Naive B cell (primary cell): ENCODE measurements at places on chromosomes 4 and X. TPM values are rescaled to one million over a fixed set of nuclear protein-coding genes. Genes with fewer than 3 reads are reported as not detected.

DNA sequence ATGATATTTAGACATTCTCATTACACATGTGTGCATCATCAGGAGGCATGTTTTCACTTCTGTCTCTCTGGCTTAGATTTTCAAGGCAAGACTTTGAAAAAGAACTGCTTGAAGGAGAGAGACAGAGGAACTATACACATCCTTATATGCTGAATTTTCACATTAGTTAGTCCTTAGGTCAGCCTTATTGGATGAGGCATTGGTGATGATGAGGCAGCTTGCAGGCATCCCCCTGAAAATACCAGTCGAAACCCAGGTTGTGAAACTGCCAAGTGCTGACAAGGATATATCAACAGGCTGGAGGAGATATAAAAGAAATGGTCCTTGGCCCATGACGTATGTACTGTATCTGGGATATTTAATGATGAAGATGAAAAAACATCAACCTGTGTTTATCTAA, 297.2 kb upstream of the AADAT start:
- H3K4me1 ChIP-seq = no peaks in the 10 kb centered on the region
- H3K27me3 ChIP-seq = no peaks in the 10 kb centered on the region
- no peak overlapping the region for H3K27ac ChIP-seq
- no peak overlapping the region for H3K4me3 ChIP-seq
- no peaks in the 10 kb centered on the region for H3K36me3 ChIP-seq
- no peak for DNase-seq

The MAOA gene
- polyA plus RNA-seq = not detected

The DGAT2L6 gene
- not detected for polyA plus RNA-seq

DNA sequence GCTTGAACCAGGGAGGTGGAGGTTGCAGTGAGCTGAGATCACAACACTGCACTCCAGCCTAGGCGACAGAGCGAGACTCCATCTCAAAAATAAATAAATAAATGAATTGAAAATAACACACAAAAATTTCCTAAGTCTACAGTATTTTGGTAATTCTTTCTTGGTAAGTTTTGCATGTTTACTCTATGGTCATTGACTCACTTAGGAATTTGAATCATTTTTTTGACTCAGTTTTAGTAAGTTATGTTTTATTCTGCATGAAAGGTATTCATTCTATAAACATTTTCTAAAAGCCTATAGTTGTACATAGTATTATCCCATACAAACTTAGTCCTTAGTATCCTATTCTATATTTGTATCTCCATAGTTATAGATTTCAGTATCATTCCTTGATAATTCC, 772.9 kb upstream of the SLIT2 start:
- no peaks in the 10 kb centered on the region for H3K36me3 ChIP-seq
- no peaks in the 10 kb centered on the region for H3K27me3 ChIP-seq
- no peaks in the 10 kb centered on the region for H3K4me1 ChIP-seq
- no peak overlapping the region for H3K27ac ChIP-seq

- DNase-seq = no peak
- H3K36me3 ChIP-seq = no peaks in the 10 kb centered on the region
- no peak overlapping the region for H3K27ac ChIP-seq
- H3K4me1 ChIP-seq = no peaks in the 10 kb centered on the region
Measured at GRCh38 chr4:174559894-174560293, 37.6 kb upstream of the HPGD start.

GRCh38 chr4:122536001-122536400, 79.5 kb upstream of the IL2 start:
- no peak overlapping the region for H3K27ac ChIP-seq
- H3K4me1 ChIP-seq = no peaks in the 10 kb centered on the region

DNA sequence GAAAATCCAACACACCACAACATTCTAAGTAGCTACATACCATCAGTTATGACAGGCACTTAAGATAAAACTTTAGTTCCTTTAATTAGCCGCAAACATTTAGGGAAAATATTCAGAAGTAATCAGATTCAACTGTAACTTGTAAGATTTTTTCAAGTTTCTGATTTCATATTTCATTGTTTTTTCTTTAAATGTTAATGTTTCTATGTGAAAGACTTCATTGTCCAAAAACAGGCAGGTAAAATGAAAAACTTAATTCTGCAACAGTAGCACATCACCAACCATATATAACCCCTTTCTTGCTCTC, 11.6 kb upstream of the ODAM start:
- H3K4me1 ChIP-seq = no peaks in the 10 kb centered on the region
- no peak for DNase-seq
- no peaks in the 10 kb centered on the region for H3K36me3 ChIP-seq
- H3K27me3 ChIP-seq = no peaks in the 10 kb centered on the region
- H3K27ac ChIP-seq = no peak overlapping the region
- no peak overlapping the region for H3K4me3 ChIP-seq

DNA sequence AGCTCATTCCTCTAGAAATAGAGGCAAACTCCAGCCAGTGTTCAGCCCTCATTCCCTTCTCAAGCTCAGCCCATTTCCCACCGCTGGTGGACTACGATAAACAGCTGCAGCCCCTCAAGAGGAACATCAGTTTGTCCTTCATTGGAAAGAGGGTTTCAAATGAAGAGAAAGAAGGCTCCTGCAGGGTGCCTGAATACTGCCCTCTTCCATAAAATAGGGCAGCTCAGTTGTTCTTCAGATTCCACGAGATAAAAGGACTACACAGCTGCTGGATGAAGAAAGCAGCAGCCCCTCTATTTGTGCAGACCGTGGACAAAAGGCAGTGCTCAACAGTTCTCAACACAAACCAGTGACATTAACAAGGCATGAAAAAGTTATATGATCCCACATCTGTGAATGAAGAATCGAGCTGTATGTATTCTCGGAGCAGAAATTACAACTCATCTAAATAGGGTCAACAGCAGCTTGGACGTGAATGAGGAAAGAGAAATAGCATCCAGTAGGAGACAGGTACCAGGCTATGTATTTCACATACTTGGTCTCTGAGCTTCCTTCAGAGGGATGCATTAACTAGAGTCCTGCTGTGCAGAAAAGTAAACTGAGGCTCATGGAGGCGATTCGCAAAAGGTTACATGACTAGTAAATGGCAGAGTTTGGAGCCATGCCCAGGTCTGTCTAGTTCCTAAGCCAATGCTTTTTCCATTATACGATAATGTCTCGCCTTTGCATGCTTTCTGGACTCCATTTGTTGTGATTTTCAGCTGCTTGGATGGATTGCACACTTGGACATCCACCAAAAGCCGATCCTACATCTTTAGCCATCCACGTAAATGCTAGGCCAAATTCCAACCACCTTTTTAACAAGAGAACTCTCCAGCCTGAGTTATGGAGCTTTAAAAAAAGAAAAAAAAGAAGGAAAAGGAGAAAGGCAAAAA, 301.2 kb upstream of the PPARGC1A start:
- no peaks in the 10 kb centered on the region for H3K27me3 ChIP-seq
- H3K27ac ChIP-seq = no peak overlapping the region
- no peak for DNase-seq
- no peaks in the 10 kb centered on the region for H3K4me1 ChIP-seq

The ENPEP gene
- not detected for polyA plus RNA-seq

GRCh38 chr4:100497791-100498190, 20.0 kb downstream of the EMCN start:
- no peaks in the 10 kb centered on the region for H3K27me3 ChIP-seq
- no peaks in the 10 kb centered on the region for H3K36me3 ChIP-seq
- H3K4me1 ChIP-seq = no peaks in the 10 kb centered on the region

The FAT4 gene
- polyA plus RNA-seq = not detected

The PNMA6A gene
- not detected for polyA plus RNA-seq

The SLC26A1 gene
- 0.22 TPM for polyA plus RNA-seq

- H3K36me3 ChIP-seq = no peaks in the 10 kb centered on the region
- H3K4me3 ChIP-seq = no peak overlapping the region
- peaks cover 18% of the 10 kb centered on the region for H3K27me3 ChIP-seq
- DNase-seq = no peak
- H3K27ac ChIP-seq = no peak overlapping the region
Measured at GRCh38 chrX:6678313-6678712, 143.4 kb upstream of the VCX3A start.
